GOT3 (cell line): ENCODE measurements at places on chromosomes 7 and 10.

DNA sequence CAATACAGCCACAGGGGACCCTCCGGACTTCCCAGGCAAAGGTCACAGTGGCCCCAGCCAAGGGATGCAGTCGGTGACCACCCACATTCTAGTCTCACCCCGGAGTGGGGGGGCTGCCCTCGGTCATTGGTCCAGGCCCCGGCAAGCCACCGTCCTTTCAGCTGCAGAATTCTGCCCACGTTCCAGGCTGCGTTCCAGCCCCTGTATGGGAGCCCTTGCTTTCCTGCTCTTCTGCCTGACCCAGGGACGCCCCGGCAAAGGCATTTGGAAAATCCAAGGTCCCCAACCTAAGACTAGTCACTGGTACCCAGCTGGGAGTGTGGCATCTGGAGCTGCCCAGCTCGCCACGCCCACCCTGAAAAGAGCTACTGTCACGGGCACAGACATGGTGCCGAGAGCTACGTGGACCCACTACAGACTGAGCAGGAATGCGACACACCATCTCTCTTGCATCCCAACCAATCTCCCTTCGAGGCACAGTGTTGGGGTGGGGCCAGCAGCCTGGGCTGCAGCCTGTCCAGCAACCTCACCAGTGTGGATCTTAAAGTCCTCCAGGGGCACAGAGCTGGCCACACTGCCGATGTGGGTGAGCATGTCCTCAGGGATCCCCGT is 18.6 kb downstream of the OGDHL start:
- no peak for DNase-seq

GRCh38 chr7:78435355-78435754 is 636.8 kb downstream of the PHTF2 start:
- DNase-seq = no peak

DNA sequence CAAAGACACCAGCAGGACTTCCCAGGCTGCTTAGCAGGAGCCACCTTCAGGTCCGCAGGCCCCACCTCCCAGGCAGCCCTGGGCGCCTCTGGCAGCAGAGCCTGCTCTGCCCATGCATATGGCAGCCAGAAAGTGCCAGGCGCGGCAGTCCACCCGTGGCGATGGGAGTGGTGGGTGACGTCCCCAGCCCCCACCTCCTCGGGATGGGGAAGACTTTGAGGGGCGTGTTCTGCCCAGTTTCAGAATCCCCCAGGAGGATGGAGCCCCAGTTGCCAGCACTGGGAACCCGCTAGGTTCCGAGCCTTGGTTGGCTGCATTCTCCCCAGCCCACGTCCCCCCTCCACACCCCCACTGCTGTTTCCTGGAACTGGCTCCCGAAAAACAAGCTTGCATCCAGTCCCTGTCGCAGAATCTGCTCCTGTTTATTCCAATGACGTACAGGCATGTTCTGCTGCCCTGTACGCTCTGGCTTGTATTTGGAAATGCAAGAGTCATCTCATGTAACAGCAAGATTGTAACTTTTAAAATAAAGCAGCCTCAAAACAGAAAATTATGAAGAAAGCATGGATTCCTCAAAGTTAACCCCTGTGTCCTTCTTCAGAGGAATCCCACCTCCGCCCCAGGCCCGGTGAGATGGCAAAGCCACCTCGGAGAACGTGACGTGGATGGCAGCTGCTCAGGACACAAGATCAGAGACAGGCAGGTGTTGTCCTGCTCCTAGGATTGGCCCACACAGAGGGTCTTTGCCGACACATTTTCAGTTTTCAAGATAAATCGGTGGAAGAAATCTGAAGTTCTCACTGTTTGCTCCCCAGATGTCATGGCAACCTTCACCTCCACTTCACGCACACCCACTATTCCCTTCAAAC is 87.8 kb upstream of the PPP2R2D start:
- no peak for DNase-seq

- no peak for DNase-seq
Measured at GRCh38 chr7:121561717-121562116, 165.6 kb upstream of the FAM3C start.

DNA sequence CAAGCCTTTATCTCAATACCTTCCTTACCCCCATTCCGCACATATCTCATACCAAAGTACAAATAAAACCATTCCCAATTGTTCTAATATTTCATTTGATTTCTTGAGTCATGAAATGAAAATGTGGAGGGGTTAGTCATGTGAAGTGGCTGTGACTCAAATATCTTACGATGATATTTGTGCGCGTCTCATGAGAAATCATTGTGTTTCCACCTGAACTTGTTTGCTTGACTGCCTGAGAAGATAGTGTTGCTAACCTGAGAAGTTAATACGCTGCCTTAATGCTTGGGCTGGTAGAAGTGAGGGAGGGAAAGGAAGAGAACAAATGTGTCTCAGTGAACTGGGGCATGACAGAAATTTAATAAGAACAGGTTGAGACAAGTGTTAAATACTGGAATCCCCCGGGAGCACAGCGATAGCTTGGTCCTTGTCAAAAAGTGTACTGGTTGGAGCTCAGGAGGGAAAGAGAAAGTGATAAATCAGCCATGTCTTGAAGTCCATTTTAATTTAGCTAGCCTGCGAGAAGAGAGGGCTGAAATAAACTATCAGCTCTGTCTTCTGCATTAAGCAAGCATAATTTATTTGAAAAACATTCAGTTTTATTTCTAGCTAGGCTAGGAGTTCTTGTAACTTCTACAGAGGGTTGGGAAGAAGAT is 7.2 kb upstream of the EPHA1 start:
- no peak for DNase-seq

- DNase-seq = no peak
Measured at GRCh38 chr7:117844678-117845077, 28.6 kb downstream of the CTTNBP2 start.

GRCh38 chr7:84705079-84705478 is 481.8 kb downstream of the SEMA3D start:
- DNase-seq = no peak

DNA sequence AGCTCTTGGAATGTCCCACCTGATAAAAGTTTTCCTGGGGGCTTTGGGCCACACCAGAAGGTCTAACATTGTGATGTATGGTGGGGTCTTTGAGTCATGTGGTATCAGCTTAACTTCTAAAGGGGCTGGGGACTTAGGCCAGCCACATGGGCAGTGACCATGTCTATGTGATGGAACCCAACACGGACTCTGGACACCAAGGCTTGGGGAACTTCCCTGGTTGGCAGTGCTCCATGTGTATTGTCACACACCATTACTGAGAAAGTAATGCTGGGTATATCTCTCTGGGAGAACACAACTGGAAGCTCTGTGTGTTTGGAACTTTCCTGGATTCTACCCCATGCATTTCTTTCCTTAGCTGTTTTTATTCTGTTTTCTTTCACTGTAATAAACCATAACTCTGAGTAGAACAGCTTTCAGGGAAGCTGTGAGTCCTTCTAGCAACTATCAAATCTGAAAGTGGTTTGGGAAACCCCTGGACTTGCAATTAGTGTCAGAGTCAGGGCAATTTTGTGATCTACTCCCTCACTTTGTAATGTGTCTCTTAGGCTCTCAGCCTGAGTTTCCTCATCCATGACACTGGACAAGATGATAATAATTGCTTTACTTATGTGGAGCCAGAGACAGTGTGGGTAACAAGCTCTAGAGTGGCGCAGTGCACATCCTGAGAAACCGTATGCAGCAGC is 28.4 kb upstream of the AGK start:
- DNase-seq = no peak

DNA sequence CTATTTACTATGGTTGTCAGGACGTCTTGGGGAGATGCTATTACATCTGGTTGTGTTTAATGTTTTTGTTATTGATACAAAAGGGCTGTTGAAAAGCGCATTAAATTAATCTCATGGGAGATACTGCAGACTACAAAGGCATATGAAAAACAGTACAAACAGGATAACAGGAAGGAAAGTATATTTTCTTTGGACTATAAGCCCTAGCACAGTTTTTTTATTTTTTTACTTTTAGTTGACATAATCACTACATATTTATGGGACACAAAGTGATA is 341.3 kb downstream of the ARL4A start:
- no peak for DNase-seq

DNA sequence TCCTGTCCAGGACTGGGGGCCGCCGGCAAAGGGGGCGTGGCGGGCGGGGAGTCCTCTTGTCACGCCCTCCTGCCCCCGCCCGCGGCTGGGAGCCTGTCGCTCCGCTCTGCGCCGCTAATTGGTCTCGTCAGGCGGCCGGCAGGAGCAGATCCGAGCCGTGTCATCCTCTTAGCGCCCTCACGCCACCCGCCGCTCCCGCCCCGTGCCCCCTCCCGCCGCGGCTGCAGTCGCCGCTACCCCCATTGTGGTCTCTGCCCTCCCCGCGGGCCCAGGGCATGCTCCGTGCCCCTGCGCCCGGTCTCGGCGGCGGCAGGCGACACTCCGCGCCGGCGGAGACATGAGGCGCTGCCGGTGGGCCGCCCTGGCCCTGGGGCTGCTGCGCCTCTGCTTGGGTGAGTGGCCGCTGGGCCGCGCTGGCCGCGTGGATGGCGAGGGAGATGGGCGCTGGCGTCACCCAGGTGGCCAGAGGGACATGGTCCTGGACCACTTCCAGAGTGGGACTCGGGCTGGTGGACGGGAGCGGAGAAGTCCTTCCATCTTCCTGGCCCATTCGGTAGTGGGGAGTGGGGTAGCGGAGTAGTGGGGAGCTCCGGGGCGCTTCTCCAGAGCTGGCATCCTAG is at the start of gene CDHR1:
TSS of gene CDHR1 (plus strand) at position 114 of the 620 bp plus-strand sequence. CDS start at position 338, 224 bp downstream.
- no peak for DNase-seq

DNA sequence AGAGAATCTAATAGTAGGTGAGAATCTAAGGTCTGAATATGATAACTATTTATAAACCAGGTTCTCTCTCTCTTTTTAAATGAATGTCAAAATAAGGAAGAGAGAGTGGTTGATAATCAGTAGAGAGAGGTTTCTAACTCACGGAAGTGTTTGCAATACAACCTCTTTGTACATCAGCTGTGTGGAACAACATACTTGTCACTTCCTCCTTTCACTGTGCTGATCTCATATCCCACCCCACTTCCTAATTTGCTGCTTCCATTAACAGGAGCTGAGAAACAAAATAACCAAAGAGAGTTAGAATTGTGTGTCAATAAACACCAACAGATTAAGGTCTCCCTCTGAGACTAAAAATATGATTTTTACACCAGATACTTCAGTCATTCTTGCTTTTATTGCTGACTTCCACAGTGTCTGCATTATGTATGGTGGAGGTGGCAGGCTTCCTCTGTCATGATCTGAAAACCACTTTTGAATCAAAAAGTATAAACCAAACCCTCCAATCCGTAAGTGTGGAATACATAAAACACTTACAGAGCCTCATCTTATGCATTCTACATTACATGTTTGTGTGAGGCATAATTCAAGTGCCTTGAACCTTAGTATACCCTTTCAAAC is 25.0 kb downstream of the CACUL1 start:
- DNase-seq = no peak

GRCh38 chr7:135206941-135207391 is 4.4 kb downstream of the WDR91 start:
- DNase-seq = no peak

GRCh38 chr10:90856964-90857634 is 740 bp downstream of the HTR7 start:
- no peak for DNase-seq

DNA sequence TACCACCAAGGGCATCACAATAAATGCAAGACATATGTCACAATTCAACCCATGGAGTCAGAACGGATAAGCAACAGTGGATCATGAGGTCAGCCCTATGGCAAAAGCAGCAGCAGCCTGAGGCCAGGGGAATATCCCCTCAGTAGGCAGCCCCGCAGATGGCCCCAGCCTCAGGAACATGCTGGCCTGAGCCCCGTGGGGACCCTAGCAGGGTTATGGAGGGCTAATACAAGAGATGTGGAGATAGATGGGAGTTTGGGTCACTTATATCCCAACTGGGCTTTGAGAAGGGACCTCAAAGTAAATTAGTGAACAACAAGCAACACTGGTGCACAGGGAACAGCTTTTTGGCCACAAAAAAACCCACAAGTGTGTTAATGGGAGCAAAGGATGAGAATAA is 9.1 kb downstream of the TMEM72 start:
- DNase-seq = no peak

DNA sequence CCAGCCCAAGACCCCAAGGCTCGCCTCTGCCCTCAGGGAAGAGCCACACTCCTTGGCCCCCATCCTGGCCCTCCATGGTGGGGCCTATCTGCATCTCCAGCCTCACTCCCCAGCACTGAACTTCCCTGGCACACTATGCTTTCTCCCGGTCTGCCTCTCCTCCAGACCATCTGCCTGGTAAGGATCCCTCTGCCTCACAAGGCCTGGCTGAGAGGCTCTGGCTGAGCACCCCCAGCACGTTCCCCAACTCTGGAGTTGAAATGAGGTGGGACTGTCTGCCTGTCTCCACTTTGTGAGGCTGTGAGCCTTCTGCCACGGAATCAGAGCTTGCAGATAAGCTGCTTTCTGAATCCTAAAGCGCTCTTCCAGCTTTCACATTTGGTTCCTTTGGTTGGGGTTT is 220.7 kb downstream of the TNS3 start:
- no peak for DNase-seq

GRCh38 chr10:88082806-88083596 is 219.6 kb downstream of the PTEN start:
- no peak for DNase-seq

- DNase-seq = no peak
Measured at GRCh38 chr10:8301831-8302230, 247.3 kb downstream of the GATA3 start.

DNA sequence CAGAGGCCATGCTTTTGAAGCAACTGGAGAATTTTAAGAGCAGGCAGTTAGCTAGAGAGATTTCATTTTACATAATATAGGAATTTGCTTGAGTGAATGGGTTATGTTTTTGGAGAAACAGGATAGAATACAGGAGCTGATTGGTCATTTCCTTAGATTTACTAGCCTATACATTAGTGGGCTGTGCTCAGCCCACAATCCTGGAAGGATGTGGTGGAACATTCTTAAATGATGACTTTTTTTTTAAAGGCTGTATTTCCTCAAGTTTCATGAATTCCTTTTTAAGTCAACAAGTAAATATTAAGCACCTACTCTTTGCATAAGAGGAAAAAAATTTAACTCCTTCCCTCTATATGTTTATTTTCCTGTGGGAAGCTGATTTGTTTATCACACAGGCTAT is 314.4 kb upstream of the BMPER start:
- DNase-seq = no peak

DNA sequence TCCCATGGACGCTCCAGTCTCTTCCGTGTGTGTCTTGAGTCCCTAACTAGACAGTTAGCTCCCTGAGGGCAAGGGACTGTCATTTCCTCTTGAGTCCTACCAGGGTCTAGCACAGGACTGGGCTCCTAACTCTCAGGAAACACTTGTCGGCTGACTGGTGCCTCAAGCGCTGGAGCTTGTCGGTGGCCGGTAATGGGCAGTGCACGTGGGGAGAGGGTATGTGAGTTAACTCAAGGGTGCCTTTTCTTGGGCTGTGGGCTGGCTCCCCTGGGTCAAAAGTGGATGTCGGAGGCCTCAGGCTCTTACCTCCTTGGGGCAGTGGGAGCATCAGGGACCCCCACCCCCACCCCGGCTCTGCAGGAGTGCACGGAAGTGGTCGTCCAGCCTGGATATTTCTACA is 32.9 kb downstream of the ZNF775 start:
- no peak for DNase-seq

- DNase-seq = no peak
Measured at GRCh38 chr7:46489106-46489505, 568.0 kb upstream of the IGFBP3 start.
